ENCODE measurements at places on chromosomes 4 and X.

- no peak for DNase-seq
Observed at GRCh38 chr4:48064349-48064748, 47.8 kb downstream of the NIPAL1 start.

DNA sequence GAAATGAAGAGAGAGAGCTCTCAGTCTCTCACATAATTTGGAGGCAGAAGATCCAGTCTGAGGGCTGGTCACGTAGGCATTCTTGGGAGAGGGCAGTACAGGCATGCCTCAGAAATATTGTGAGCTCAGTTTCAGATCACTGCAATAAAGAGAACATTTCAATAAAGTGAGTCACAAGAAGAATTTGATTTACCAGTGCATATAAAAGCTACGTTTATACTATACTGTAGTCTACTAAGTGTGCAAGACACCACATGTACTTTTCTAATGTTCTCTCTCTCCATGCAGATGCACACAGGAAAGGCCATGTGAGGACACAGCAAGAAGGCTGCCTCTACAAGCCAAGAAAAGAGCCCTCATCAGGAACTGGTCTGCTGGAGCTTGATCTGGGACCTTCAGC, 583.5 kb upstream of the FAT1 start:
- DNase-seq, result no peak

DNA sequence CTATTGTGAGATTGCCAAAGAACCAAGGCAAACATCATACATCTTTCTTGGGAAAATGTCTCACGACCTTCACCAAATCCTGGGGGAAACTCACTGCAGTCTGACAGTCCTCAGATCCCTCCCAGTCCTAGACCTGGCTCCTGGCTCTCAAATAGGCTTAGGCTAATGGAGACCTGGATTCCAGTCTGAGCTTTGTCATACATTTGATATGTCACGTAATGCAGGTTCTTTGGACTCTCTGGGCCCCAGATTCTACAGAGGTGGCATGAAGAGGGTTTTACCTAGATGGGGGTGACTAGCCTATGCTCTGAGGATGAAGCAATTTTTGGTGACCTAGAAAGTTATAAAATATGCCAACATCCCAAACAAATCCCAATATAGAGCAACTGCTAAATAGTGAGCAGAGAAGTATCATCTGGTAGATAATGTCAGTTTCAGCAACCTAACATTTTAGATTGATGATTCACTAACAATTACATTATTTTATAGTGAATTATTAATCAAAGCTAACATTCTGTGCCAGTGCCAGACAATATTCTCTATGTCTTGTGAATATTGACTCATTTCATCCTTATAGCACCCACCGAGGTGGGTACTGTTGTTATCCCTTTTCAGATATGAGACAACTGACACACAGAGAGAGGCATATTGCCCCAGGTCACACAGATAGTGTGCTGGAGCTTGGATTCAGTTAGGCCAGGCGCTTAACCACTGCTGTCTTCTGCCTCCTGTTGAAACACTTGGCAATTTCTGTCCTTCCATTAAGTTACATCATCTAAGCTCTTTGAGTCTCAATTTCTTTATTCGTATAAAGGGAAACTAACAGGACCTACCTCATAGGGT, 195.4 kb upstream of the MAMLD1 start:
- DNase-seq, result no peak

- no peak for DNase-seq
Observed at GRCh38 chr4:1378559-1379231, 27.5 kb downstream of the NKX1-1 start.

DNA sequence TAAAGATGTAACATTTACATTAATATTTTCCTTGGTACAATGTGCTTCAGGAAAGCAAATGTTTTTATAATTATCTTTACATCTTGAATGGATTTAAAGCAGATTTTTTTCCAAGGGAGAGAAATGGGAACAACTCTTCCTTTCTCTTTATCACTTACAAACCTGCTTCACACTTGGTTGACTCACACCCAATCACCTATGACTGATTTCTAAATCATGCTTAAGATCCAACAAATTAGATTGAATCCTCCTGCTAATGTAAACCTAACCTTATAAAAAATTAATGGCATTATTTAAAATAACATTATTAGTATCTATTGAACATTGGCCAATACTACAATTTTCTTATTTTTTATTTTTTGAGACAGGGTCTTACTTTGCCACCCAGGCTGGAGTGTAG, 127.1 kb downstream of the INPP4B start:
- DNase-seq, result no peak

DNA sequence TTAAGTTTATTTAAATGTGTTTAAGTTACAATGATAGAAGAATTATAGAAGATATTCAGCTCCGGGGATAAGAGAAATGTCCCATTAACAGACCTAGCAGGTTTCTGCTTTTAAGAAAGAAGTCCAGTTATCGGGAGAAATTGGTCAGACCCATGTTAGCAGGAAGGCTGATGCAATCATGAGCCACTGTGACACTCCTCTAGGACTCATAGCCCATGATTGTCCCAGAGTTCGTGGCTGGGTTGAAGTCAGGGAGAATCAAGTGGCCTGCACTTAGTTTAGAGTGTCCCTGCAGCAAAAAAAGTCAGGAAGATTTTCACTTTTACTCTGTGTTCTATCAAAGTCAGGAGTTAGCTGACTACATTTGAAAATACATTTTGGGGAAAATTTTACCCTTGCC, 72.0 kb downstream of the TMEM144 start:
- no peak for DNase-seq

GRCh38 chr4:76570141-76570973, 135.3 kb downstream of the SHROOM3 start:
- DNase-seq, result peak; percentile 84

GRCh38 chrX:129726307-129727111, 12.3 kb upstream of the XPNPEP2 start:
- DNase-seq, result peak; percentile 29

DNA sequence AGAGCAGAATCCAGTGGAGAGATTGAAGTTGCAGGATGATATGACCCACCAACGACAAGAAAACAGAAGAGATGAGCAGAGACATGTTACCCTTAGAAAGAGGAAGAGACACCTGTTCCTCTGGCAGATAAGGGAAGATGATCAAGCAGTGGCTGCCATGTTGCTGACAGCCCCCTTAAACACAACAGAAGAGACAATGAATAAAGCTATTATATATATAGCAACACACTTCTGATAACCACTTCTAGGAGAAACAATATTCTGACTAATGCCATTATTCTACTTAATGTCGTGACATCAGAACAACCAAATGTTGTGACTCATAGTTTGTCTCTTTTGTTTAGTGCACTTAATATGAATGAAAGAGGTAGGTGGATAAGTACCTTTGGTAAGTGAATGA, 44.9 kb downstream of the SH3RF1 start:
- no peak for DNase-seq

- peak; percentile 41 for DNase-seq
Observed at GRCh38 chr4:41212616-41213203, 1.6 kb downstream of the APBB2 start.

DNA sequence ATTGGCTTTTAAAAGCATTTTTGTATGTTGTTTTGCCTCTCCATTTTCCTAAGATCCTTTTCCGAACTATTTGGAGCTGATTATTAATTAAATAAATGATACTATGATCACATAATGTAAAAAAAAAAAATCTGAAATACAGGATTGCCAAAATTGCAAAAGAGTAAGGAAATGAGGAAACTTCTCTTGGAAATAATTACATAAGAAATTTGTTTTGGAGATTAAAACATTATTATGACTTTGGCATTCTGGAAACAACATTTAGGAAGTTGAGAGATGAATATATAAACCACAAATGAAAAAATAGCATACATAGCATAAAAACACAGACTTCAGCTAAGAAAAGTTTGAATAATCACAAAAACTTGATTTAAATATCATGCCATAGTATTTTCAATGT, 33.5 kb downstream of the PF4 start:
- no peak for DNase-seq

All from renal pelvis (tissue), 12 donors.